ENCODE measurements at places on chromosomes 4 and X. TPM values are rescaled to one million over a fixed set of nuclear protein-coding genes. Genes with fewer than 3 reads are reported as not detected.
A peak's percentile ranks its signal among the peaks of the same experiment; 100 is the strongest.

Gene TASL
- total RNA-seq: 0.75 TPM

Gene FGD1
- 7.0 TPM for total RNA-seq

Gene HSFX4
- 0.53 TPM for total RNA-seq

DNA sequence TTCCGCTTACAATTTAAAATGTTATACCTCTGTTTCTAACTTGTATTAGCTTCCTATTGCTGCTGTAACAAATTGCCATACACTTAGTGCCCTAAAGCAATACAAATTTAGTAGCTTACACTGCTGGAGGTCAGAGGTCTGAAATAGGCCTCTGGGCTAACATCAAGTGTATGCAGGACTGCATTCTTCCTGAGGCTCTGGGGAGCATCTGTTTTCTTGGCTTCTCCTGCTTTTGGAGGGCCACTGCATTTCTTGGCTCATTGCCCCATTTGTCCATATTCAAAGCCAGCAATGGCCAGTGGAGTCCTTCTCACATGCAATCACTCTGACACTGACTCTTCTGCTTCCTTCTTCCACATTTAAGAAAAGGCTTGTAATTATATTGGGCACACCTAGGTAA lies 639.8 kb upstream of the INTU start:
- DNase-seq: no peak
- H3K4me3 ChIP-seq: no peak overlapping the region
- H3K36me3 ChIP-seq: no peaks in the 10 kb centered on the region
- H3K27me3 ChIP-seq: no peaks in the 10 kb centered on the region
- no peaks in the 10 kb centered on the region for H3K4me1 ChIP-seq

DNA sequence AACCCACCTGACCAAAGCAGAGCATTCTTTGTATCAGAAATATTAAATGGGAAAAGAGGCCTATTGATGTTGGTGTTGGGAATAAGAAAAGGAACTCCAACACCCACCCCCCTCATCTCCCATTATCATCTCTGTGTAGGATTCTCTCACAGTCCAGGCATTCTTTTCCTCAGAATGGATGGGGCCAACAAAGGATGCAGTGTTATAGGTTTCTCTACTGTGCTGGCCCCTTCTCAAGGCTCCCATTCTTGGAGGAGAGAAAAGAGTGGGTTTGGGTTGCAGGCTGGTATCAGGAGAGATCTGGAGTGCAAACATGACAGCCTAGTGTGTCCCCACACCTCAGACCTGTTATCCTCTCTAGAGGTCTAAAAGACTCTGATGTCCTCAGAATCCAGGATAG lies 59.6 kb downstream of the UGT8 start:
- no peaks in the 10 kb centered on the region for H3K36me3 ChIP-seq
- H3K4me1 ChIP-seq: no peaks in the 10 kb centered on the region
- no peak overlapping the region for H3K27ac ChIP-seq
- no peak overlapping the region for H3K4me3 ChIP-seq
- no peaks in the 10 kb centered on the region for H3K27me3 ChIP-seq
- no peak for DNase-seq

DNA sequence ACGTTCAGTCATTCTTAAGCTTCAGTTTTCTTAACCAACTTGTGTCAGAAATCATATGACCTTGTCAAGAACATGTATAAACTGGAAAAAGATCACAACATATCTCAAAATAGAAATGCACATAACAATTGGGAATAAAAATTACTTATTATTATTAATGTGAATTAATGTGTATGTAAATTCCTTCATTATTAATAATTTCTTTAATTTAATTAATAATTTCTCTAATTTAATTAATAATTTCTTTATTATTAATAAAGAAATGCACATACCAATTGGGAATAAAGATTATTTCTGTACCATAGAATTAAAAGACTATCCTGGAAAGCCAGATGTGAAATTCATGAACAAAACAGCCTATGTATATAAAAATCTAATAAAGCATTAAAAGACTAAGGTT lies 718.5 kb upstream of the PCDH7 start:
- H3K27ac ChIP-seq: no peak overlapping the region
- H3K36me3 ChIP-seq: no peaks in the 10 kb centered on the region
- H3K4me3 ChIP-seq: no peak overlapping the region
- no peaks in the 10 kb centered on the region for H3K4me1 ChIP-seq

- DNase-seq: peak; percentile 50
- H3K4me1 ChIP-seq: peaks cover 10% of the 10 kb centered on the region
- peak overlapping the region; percentile 95 for H3K4me3 ChIP-seq
- peaks cover 13% of the 10 kb centered on the region for H3K36me3 ChIP-seq
- peak overlapping the region; percentile 94 for H3K27ac ChIP-seq
Observed at GRCh38 chr4:2009651-2010233, 968 bp upstream of the NELFA start.

All from muscle of leg (tissue), 16 donors.